ENCODE measurements at places on chromosomes 5 and 9.

DNA sequence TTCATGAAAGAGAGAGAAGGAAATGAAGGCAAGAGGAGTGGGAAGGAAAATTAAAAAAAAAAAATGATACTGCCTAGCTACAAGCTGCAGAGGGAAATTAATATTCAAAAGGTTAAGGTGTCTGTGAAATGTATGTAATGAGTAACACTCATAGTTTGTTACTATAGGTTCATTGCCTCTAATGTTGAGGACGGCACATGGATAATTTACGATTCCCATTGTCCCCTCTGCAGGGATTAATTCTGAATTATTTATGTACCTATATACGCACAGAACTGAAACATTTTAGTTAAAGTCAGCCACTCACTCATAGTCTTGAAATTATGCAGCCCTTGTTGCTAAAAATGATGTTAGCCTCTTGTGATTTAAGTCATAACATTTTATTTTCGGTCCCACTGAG, 869.1 kb downstream of the NR2F1-AS1 start:
- no peak for DNase-seq

GRCh38 chr5:71783891-71784290, 64.8 kb downstream of the CARTPT start:
- DNase-seq = no peak

GRCh38 chr9:8877753-8878494, 1078.3 kb upstream of the DMAC1 start:
- DNase-seq = no peak

- no peak for DNase-seq
These were observed 43.4 kb upstream of the CDKN2B start for GRCh38 chr9:22052376-22052945.

DNA sequence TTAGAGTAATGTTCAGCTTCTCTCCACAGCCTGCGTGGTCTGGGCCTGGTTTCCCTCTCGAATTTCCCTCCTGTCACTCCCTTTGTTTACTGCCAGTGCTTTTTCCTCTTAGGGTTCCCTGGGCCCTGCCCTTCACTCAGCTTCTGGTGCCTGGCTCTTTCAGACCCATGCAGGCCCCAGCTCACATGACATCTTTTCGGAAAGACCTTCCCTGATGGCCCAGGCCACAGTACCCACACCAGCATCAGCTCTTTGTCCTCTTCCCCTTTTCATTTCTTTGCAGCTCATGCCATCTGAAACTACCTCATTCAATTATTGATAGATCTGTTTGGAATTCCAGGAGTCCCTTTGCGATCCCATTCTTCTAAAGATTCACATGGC, 68.1 kb upstream of the ABL1 start:
- DNase-seq = no peak
